ENCODE measurements at places on chromosomes 6 and 20. TPM values are rescaled to one million over a fixed set of nuclear protein-coding genes. Genes with fewer than 3 reads are reported as not detected.

GRCh38 chr6:85172705-85173104 lies 277.2 kb upstream of the NT5E start:
- no peak for DNase-seq

DNA sequence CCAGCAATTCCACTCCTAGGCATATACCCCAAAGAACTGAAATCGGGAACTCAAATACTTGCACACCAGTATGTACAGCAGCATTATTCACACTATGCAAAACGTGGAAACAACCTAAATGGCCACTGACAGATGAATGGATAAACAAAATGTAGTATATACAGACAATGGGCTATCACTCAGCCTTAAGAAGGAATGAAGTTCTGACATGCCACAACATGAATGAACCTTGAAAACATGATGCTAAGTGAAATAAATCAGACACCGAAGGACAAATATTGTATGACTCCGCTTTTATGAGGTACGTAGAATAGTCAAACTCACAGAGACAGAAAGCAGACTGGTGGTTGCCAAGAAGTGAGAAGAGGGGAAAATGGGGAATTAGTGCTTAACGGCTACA lies 59.1 kb upstream of the CCN6 start:
- no peak for DNase-seq

Gene TAP2
- total RNA-seq = 30.7 TPM

Gene NQO2
- total RNA-seq = 53.8 TPM

Gene PARD6B
- 4.6 TPM for total RNA-seq

DNA sequence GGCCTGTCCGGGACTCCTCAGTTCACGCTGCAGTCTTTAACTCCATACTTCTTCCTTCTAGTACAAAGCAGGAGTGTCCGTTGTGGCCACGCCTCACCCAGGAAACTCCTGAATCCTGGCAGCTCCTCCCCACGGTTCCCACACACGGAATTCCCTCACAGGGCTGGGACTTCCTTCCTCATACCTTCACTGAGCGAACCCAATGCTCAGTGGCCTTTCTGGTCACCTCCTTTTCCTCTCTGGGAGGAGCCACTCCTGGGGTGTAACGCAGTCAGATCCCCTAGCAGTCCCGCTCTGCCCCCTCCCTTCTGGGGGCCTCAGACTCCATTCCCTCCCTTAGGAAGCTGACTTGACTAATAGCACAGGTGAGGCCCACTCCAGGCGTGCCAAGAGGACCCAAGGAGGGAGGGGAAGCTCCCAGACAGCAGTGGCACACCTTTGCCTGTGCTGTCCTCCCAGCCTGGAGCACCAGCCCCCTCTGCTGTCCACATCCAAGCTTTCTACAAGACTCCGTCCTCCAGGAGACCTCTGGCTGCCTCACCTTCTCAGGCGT lies at the start of gene SLC52A3:
Gene SLC52A3, minus strand, starts transcription at position 75 of the 553 bp plus-strand sequence. CDS start 2,726 bp downstream, outside the sequence.
- DNase-seq = no peak

Gene ATF6B
- 36.2 TPM for total RNA-seq

DNA sequence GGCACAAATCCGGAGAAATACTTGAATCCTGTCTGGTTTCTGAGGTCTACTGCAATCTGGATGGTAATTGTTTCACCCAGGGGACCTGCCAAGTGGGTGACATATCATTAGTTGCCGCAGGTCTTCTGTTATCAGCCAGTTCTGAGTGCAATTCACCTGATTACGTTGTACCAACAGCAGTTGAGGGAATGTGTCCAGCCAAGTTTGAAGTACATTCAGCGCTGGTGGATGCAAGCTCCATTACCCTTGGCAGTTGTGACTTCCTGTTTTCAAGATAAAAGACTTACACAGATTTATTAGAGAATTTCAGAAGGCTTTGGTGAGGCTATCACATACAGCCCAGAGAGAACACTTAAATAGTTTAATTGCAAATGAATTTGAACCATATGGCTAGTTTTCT lies 42.8 kb downstream of the FNDC1 start:
- no peak for DNase-seq

Gene SLPI
- total RNA-seq = 44.2 TPM

DNA sequence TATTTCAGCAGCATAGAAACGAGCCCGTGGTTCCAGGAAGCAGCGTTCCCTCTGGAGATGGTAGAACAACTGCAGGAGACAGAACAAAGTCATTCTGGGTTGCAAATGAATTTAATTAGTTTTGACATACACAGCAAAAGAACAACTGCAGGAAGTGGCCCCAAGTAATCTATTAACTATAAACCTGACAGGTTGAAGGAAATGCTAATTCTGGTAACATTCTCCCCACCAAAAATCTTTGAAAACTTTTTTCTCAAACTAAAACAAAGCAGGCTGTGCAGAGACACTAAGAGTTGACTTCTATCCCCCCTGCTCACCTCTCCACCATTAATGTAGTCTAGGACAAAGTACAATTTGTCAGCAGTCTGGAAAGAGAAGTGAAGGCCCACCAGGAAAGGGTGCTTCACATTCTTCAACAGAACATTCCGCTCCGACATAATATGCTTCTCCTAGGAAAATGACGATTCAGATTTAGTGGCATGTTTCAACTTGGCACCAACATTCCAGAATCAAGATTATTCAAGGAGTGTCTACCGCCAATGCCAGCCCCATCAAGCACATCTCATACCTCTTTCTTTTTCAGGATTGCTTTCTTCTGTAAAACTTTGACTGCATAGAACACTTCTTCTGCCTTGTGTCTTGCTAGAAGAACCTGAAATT lies 120.4 kb upstream of the SLC2A12 start:
- DNase-seq = no peak

DNA sequence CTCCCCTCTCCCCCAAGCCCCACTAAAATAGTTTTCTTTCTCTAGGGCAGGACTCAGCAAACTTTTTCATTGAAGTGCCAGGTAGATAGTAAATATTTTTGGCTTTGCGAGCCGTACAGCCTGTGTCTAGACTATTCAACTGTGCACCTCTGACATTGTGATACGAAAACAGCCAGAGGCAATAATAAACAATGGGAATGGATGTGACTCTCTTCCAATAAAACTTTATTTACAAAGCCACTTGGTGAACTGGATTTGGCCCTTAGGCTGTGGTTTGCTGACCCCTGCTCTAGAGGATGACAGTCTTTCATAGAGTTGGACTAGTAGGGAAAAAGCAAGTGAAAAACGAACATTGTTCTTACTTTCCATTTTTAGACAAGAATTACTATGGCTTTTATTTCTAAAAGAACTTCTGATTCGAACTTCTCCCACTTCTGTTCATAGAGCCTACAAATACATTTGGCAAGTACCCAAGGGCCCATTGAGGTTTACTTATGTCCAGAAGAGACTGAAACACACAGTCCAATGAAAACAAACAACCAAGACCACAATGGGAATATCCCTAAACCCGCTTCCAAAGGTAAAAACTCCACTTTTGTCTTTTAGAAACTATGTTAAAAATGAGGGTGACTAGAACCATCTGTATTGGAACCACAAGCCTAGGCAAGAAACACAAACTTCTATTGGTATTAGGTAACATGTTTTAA lies 46.4 kb upstream of the CDKAL1 start:
- DNase-seq = no peak

GRCh38 chr6:51743999-51744398 lies 343.4 kb downstream of the PKHD1 start:
- DNase-seq = no peak

Gene PROCR
- total RNA-seq = 41.9 TPM

Gene NNAT
- 2.8 TPM for total RNA-seq

Gene COL12A1
- 33.6 TPM for total RNA-seq

- no peak for DNase-seq
Observed at GRCh38 chr6:168735268-168735949, 294.4 kb downstream of the SMOC2 start.

Gene PNPLA1
- not detected for total RNA-seq

- DNase-seq = no peak
Observed at GRCh38 chr20:59025511-59025910, 6.3 kb downstream of the TUBB1 start.

DNA sequence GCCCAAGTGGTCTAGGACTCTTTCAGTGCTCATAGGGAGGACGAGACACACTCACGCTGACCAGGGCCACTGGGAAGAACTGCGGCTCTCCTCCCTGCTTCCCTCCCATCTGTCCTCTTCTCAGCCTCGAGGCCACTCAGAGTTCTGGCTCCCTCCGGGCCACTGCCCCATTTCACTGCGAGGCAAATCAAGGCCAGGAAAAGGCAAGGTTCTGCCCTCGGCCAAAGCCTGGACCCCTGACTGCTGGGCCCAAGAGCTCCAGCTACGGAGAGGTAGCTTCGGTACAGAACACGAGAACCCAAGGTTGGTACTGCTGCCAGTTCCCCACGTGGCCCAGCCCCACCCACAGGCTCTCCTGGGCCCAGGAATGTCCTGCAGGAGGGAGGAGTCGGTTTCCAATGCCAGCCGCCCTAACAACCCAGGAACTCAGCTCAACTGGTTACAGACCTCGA lies 14.7 kb downstream of the PI16 start:
- DNase-seq = no peak

Gene GRM4
- total RNA-seq = not detected

- DNase-seq = no peak
Observed at GRCh38 chr6:164345327-164345726, 930.8 kb downstream of the QKI start.

DNA sequence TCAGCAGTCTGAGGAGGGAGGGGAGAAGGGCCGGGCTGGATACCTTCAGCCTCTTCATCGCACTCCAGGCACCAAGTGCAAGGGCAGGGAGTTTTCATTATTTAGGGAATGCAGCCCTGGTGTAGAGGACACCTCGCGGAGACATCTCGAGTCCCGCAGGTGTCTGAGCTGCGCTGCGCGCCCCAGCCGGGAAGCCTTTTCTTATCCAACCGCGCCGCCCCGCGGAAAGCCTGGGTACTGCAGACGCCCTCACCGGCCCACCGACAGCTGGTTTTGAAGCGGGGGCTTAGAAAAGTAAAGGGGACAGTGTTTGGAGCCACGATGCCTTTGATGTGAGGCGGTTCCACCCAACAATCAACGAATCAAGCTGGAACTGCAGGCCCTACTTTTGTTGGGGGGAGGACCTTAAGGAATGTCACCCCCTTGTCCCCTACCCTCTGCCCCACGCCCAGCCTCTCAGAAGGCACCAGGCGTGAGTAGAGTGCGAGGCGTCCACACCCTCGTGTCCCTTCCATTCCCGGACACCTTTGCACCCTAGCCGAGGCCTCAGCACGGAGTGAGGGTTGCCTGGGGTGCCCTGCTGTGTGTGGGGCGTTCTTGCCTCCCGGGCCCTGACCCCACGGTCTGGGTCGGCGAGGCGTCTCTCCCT lies 8.6 kb downstream of the NKX2-2 start:
- peak; percentile 71 for DNase-seq

Gene SRF
- total RNA-seq = 68.0 TPM

DNA sequence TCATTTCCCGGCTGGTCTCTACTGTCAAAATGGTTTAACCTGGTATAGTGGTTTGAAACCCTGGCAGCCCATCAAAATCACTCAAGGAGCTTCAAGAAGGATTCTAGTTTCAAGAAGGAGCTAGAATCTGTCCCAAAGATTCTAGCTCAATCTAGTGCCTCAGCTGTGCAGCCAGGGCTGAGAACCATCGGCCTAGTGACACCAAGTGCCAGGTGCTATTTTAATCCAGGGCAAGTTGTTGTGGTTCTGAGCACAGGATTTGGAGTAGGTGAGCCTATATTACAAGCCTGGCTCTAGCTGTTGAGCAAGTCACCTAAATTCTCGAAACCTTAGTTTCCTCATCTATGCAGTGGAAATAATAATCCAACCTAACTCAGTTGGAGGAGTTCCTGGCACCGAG lies 3.7 kb downstream of the MOCS1 start:
- no peak for DNase-seq

GRCh38 chr6:14241255-14242070 lies 123.9 kb downstream of the CD83 start:
- DNase-seq = no peak

Data from left cardiac atrium (tissue), 4 donors.